NCI-H2081 (cell line): ENCODE measurements at places on chromosomes 16 and 17.

- DNase-seq = no peak
Measured at GRCh38 chr17:68570526-68570925, 30.6 kb downstream of the FAM20A start.

DNA sequence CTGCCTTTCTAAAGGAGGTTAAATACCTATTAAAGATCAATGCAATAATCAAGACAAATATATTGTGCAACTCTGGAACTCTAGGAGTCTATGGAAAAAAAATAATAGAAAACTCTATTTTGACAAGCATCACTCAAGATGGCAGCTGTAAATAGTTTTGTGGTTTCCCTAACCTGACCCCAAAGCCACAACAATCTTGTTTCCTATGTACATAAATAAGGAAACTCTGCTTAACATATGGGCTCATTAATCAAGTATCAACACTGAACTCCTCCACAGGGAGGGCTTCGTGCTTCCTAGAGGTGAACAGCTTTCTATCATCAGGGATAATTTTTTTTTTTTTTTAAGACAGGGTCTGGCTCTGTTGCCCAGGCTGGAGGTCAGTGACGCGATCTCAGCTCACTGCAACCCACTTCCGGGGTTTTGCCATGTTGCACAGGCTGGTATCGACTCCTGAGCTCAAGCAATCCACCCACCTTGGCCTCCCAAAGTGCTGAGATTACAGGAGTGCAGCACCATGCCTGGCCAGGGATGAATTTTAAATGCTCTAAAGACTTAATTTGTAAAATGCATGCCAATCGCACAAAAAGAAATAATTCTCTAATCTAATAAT, 42.5 kb downstream of the ARHGAP17 start:
- no peak for DNase-seq

DNA sequence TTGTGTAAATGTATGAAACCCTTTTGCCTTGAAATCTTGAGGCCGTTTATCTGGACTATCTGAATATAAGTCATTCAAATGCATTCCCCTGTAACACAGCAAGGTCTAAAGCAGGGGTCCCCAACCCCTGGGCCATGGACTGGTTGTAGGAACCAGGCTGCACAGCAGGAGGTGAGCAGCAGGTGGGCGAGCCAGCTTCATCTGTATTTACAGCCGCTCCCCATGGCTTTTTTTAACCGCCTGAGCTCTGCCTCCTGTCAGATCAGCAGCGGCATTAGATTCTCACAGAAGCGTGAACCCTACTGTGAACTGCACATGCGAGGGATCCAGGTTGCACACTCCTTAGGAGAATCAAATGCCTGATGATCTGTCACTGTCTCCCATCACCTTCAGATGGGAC, 24.1 kb downstream of the DNAH3 start:
- DNase-seq = no peak

GRCh38 chr17:72397687-72398086, 276.9 kb downstream of the SOX9 start:
- DNase-seq = no peak

GRCh38 chr17:82314012-82314726, 3.2 kb downstream of the CD7 start:
- no peak for DNase-seq

DNA sequence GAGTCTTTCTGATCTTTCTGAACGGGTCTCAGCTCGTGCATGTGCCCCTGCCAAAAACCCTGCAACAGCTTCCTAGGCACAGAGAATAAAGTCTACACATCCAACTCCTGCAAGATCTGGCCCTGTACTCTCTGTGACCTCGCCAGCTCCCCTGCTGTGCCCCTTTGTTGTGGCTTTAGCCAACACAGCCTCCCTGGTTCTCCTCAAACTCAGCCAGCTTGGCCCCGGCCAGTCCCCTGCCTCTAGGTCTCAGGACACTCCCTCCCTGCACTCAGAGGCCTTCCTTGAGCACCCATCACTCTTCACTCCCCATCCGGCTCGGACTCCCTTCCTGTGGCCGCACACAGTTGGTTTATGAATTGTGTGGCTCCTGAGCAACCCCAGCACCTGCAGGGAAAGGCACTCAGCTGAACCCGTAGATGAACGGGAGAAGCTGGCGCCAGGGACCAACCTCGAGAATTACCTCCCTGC, 1.4 kb downstream of the CEP131 start:
- no peak for DNase-seq

- no peak for DNase-seq
Measured at GRCh38 chr17:66551839-66552238, 249.4 kb downstream of the PRKCA start.

DNA sequence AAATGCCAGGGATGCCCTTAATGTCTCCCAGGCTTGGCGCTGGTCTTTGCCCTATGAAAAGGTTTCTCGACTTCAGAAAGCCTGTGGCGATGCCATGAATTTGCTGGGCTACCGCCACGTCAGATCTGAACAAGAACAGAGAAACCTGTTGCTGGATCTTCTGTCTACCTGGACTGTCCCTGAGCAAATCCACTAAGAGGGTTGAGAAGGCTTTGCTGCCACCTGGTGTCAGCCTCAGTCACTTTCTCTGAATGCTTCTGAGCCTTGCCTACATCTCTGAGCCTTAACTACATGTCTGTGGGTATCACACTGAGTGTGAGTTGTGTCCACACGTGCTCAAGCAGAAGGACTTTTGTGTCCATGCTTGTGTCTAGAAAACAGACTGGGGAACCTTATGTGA, 11.4 kb downstream of the CHST4 start:
- DNase-seq = peak; percentile 43

DNA sequence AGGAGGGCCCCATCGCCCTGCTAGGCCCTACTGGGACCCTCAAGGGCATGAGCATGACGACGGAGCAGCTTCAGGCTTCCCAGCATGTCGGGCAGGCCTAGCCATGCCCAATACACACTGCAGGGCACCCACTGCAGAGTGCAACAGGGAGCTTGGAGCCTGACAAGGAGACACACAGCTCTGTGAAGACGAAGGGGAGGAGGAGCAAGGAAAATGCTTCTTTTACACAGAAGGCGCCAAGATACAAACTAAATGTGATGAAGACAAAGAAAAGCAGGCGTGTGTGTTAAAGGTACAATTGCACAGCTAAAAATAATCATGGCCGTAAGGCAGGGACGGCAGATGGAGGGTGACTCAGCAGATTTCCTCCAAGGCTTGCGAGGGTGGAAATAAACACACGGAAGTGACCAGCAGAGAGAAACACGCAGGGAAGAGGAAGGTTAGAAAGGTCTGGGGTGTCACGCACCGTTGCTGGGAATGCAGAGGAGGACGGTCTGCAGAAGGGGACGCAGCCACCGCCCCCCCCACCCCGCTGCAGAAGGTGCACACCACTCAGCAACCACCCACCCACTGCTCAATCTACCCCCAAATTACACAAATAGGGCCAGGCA, 108.5 kb downstream of the ZNF778 start:
- no peak for DNase-seq

DNA sequence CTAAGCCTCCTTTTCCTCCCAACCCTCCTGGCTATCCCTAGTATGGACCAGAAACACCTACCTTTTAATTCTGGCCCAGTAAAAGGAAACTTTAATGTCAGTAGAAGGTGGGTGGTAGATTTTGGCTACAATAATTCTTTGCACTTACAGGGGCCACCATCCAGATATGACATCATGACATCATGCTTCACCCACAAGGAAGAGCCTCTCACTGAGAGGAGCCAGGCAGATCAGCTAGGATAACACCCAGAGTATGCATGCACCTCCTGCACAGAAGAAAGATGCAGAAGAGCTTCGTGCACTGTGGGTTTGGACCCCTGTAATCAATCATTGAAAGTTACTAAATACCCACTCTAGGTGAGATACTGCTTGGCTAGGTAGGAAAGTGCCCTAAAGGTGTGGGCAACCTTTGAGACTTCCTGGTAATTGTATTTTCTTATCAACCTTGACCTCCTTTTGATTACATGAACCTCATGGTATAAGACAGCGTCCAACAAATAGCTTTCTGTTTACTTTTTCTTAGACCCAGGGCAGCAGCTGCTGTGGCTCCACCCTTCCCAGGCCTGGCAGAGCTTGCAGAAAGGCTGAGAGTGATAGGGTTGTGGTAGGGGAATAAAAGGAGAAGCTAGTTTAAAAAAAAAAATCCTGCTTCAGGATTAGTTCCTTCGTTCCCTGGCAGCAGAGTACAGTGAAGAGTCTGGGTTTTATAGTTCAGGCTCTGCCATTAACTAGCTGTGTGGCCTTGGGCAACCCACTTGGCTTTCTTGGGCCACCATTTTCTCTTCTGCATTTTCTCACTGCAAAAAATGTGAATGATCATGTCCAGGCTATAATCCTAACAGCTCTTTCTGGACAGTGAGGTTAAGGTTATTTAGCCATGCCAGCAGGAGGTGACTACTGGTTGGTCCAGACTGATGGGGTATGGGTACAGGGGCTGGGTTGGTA, 6.2 kb downstream of the MAP3K14 start:
- DNase-seq = peak; percentile 46

DNA sequence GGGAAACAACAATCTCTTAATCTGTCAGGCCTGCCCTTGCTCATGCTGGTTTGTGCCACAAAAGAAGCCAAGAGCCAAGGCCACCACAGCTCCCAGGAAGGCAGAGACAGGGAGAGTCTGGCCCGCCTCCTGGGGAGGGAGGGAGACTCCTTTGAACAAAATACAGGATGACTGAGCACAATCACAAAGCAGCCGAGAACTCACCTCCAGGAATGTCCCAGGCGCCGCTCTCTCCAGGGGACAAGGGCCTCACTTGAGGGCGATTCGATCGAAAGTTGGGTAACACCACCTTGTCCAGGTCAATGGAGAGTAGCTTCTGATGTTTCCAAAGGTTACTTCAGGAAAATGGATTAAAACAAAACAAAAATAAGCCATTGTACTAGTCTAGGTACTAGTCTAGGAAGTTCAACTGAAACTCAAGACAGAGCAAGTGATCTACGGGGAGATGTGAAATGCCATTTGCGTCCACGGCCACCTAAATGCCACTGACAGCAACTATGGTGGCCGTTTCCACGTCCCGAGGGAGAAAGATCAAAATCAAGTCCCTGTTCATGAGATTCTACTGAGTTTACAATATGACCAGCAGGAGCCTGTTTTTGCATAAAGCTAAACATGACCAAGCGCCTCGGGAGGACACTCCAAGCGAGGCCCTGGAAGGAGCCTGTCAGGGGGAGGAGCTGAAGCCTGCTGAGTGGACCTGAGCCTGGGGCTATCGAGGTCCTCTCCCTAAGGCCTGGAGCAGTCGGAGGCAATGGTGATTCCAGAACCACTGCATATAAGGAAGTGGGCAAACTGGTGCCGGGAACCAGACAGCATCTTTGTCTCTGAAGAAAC, 13.4 kb upstream of the SLC38A8 start:
- DNase-seq = no peak

DNA sequence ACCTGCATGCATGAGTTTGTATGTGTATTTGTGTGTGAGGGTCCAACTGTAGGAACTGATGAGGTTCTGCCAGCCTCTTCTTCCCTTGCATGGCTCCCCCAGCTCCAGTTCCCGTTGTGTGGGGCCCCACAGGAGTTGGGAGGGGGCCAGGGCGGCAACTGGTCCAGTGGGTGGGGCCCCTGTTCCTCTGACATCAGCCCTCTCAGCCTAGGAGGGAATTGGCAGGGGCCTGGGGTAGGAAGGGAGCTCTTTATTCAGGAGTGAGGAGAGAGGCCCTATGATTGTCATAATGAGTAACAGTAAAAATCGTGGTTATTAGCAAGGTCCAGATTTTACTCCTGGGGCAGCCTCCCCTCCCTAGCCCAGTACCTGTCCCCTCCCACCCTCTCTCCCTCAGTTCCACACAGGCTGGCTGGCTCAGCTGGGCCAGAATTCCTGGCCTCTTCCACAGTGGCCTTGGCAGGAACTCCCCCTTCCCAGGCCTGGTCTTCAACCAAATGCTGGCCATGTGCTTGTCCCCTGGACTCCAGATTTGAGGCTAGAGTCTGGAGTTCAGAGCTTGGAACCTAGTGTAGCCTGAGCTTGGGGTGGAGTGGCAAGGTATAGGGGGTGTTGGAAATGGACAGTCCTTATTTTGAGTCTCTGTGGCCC, 18.9 kb downstream of the RARA start:
- no peak for DNase-seq

- no peak for DNase-seq
Measured at GRCh38 chr17:2059547-2060384, 4.9 kb downstream of the HIC1 start.
